Activated T-cell treated with anti-CD3 and anti-CD28 coated beads for 4 hours (primary cell): ENCODE measurements at places on chromosomes 16 and 17.

DNA sequence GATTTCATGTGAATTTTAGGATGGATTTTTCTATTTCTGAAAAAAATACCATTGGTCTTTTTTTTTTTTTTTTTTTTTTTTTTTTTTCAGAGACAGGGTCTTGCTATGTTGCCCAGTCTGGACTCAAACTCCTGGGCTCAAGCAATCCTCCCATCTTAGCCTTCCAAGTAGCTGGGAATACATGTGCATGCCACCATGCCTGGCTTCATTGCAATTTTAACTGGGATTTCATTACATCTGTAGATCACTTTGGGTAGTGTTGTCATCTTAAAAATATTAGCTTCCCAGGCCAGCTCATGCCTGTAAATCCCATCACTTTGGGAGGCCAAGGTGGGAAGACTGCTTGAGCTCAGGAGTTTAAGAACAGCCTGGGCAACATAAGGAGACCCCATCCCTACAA is 54.8 kb downstream of the TOM1L2 start:
- no peak for DNase-seq

GRCh38 chr17:45227926-45228762 is 6.5 kb downstream of the FMNL1 start:
- DNase-seq, result no peak

DNA sequence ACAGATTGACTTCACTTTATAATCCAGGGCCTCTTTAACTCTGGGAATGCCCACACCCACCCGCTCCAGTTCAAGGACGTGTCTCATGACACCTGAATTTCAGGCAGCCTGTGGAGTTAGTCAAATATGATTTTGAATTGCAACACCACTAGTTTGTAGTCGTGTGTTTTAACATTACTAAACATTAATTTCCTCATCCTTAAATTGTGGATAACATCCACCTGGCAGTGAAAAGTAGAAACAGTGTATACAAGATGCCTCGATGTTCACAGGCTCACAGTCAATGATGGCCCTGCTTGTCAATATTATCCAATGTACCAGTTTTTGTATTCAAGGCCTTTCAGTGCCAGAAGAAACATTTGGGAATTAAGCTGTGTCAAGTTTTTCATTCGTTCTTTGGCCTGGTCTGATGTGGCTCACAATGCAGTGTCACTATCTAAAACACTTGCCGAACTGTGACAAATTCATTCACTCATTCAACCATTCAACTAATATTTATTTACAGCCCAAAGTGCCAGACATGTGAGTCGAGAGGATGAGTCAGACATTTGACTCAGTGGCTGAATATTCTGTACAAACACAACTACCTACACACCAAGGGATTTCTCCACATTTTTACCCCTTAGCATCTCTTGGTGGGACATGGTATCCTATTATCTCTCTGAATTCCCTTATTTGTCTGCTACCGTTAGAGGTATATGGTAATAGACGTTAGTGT is 1.4 kb downstream of the MEIOB start:
- no peak for DNase-seq

GRCh38 chr16:77686385-77686784 is 35.9 kb upstream of the NUDT7 start:
- DNase-seq, result no peak

GRCh38 chr17:2357237-2357636 is 19.9 kb downstream of the SGSM2 start:
- DNase-seq, result no peak

GRCh38 chr16:49016461-49016860 is 265.2 kb downstream of the CBLN1 start:
- DNase-seq, result no peak

- DNase-seq, result no peak
Measured at GRCh38 chr16:47278306-47278970, 134.7 kb upstream of the NETO2 start.

DNA sequence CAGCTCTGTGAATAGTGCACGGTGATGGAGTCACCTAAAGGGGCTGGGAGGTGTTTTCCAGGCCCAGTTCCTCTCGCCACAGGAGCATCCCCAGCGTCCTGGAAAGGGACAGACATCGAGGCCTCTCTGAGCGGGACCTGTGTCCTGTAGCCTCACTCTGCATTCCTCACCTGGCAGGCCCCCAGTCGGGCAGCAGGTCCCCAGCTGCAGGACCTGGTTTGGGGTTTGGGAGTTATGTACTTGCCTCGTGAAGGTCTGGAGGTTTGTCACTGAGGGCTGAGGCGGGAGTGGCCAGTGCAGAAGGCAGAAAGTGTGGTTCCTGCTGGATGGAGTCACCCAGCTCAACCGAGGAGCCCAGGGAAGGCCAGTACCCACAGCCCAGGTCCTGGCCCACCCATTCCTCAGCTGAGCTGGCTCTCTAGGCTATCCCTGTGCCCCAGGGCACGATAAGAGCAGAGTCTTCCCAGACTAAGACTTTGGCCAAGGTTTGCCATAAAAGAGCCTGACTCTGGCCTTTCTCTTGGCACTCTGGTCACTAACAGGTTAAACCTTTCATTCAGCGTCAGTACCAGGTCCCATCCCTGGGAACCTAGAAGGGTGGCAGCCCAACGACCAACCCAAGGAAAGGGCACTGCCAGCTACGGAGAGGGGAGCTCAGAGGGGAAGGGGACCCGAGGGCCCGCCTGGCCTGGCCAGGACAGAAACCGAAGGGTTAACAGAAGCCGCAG is 24.4 kb downstream of the TBX4 start:
- no peak for DNase-seq

- no peak for DNase-seq
Measured at GRCh38 chr16:84367297-84367680, 1.0 kb upstream of the ATP2C2 start.

DNA sequence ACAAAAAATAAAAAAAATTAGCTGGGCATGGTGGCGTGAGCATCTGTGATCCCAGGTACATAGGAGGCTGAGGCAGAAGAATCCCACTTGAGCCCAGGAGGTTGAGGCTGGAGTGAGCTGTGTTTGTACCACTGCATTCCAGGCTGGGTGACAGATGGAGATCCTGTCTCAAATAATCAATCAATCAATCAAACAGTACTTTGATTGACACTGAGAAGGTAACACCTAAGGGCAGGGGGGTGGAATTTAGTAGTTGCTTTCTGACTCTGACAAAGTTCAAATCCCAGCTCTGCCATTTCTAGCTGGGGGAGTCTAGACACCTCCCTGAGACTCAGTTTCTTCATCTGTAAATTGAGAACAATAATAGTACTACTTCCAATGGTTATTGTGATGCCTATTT is 12.0 kb downstream of the SSH2 start:
- no peak for DNase-seq

DNA sequence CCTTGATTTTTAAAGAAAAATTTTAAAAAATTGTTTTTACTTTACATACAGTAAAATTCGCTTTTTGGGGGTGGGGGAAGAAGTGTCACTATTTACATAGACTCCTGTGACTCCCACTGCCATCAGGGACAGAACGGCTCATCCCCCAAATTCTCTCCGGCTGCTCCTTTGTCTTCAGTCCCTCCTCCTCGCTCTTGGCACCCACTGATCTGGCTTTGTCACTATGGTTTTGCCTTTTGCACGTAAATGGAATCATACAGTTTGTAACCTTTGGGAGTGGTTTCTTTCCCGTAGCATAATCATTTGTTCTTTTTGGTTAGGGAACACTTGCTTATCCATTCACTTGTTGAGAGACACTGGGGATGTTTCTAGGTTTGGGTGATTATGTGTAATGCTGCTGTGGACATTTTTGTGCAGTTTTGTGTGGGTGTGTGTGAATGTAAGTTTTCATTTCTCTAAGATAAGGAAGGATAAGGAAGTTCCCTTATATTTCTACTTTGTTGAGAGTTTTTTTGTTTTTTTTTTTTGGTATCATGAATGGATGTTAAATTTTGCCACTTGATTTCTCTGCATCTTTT is 27.4 kb downstream of the RAB11FIP4 start:
- no peak for DNase-seq

GRCh38 chr17:34434052-34434451 is 71.0 kb upstream of the CCL1 start:
- DNase-seq, result no peak

DNA sequence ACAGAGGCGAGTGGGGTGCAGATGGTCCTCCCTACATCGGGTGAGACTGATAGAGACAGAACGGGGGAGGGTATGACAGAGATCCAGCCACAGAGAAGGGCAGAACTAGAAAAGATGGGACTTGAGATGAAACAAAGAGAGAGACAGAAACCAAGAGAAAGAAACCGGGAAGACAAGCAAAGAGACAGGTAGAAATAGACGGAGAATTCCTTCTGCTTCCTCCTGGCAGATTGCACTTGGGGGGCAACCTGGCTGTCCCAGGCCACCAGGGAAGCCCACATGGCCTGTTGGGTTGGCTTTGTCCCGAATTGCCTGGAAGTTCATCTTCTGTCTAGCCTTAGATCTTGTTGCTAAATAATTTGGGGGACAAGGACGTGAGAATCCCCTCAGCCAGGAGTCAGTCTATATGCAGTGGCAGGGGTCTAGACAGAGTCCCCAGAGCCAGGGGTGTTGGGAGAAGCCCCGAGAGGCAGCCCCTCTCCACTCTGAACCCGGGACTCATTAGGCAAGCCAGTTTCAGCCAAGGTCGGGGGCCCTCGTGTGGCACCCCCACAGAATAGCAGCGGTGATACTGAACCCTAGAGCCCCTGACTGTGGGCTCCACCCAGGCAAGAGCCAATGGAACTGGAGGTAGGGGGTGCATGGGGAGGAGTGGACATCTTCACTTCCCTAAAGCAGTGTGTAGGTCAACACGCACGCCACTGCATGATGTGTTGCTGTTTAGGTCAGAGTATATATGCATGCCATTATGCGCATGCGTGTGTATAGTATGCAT is 627 bp upstream of the TSPOAP1 start:
- peak; percentile 80 for DNase-seq
